Kasumi-1 (cell line): ENCODE measurements at places on chromosomes 13 and 19.

- no peak for DNase-seq
These were observed 211.5 kb downstream of the LMO7 start for GRCh38 chr13:75847588-75847987.

DNA sequence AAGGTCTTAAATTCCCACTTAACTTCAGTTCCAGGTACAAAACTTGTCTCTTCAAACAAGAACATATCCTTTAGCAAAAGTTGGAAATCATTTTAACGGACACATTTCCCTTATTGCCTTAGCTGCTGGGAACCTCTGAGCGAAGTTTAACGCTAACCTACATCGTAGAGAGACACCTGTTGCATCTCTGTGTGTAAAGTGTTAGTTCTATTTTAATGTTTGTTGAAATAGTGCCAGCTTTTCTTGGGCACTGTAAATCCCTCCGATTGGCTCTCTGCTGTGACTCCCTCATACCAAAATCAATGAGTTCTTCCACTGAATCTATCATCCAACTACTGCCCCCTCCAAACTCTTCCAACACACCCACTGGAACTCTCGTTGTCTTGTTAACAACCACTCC is 2.3 kb upstream of the HIF3A start:
- no peak for DNase-seq

GRCh38 chr19:6610934-6611852 is 20.2 kb upstream of the CD70 start:
- DNase-seq, result no peak

- DNase-seq, result no peak
These were observed 8.7 kb upstream of the GGACT start for GRCh38 chr13:100597253-100597652.

- DNase-seq, result no peak
These were observed 24.1 kb upstream of the PTPRS start for GRCh38 chr19:5364674-5365073.

- no peak for DNase-seq
These were observed 24.7 kb upstream of the EIF3G start for GRCh38 chr19:10144361-10144760.

DNA sequence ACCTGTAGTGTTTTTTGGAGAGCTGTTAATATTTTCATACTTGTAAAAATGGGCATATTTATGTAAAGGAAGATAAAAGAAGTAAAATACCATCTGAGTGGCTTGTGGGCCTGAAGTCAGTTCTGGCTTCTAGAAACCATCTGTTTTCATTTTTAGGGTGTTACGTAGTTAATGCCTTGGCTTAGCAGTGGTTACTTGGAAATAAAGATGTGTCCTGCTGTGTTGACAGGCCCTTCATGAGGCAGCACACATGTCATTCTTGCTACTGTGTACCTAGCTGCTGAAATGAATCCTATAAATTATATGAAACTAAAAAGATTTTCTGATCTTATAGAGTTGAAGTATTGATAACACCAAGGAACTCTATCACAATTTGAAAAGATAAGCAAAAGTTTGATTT is 16.0 kb downstream of the ILF3 start:
- DNase-seq, result no peak

- DNase-seq, result no peak
These were observed 15.4 kb downstream of the FARP1 start for GRCh38 chr13:98158172-98158899.

DNA sequence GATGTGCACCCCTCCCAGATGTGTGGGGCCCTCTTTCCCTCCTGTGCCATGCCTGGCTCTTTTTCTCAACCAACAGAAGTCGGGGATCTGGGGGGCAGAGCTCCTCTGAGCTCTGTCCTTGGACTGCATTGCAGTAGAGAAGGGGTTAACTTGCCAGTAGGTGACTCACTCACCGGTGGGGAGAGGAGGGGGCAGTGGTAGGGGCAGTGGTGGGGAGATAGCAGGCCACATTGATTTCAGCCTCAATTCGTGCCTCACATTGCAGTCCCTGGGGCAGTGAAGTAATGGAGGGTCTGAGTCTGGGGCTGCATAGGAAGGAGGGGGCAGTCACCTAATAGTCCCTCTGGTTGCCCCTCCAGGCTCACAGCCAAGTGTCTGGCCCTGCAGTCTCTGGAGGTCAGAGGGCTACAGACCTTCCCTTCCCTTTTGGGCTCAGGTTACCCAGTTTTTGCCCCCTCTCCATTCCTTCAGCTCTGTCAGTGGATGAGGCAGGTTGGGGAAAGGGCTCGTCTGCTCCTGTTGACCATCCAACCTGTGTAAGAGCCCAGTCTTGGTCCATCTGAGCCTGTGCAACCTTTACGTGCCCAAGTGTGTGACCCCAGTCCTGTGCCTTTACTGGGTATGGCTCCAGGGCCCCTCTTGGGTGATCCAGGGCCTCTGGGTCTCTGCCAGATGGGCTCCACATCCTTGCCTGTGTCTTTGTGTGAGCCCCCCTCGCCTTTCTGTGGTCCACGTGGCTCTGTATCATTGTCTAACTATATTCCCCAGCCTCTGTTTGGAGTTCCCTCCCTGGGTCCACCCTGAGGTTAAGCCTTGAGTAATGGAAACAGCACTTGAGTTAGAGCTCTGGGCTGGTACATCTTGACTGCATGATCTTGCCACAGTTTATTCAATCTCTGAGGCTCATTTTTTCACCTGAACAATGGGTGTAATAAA is 13.0 kb downstream of the CIC start:
- no peak for DNase-seq

- no peak for DNase-seq
These were observed 40.8 kb upstream of the CEACAM21 start for GRCh38 chr19:41535029-41535622.

GRCh38 chr19:51263808-51264207 is 12.9 kb downstream of the SIGLECL1 start:
- no peak for DNase-seq

GRCh38 chr19:32287811-32288227 is 57.6 kb upstream of the ZNF507 start:
- DNase-seq, result no peak

DNA sequence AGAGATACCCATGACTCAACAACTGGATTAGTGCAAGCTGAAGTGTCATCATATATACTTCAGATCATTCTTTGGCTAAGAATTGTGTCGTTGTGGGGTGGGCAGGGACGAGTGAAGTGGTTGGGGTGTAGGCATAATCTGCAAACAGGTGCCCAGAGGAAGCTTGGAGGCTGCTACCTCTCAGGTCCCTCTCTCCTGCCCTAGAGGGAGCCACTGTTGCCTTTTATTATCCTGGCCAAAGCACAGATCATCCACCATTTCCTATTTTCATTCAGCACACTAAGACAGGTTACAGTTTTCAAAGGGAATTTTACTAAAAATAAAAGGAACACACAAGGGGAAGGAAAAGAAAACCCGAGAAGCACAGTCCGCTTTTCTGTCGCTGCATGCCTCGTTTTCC is 126.6 kb downstream of the HS6ST3 start:
- DNase-seq, result no peak

DNA sequence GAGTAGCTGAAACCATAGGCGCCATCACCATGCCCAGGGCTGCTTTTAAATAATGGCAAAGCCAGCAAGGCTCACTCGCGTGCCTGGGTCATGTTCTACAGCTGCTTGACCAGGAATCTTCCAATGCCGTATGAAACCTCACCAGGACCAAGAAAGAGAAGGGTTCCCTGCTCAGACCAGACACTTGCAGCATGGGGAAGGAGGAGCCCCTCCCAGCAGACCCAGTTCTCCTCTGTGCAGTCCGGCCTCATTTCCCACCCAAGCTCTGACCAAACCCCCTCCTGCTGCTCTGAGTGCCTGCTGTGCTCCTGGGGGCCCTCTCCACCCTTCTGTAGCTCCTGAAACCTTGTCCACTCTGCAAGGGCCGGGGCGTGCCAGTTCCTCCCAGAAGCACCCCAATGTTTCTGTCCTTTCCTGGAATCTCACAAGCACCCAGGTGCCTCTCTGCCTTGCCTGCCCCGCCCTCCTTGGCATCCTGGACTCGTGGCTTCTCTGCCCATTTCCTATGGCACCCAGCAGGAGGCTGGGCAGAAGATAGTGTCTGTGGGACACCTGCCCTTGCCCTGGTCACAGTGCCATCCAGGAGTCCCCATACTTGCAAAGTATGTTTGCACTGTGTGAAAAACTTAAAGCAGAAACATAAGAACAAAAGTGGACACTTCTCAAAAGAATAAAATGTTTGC is 6.8 kb upstream of the SLC7A9 start:
- no peak for DNase-seq

GRCh38 chr13:35356572-35356971 is 119.9 kb downstream of the MAB21L1 start:
- peak; percentile 78 for DNase-seq

GRCh38 chr13:31167490-31167889 is 5.8 kb upstream of the HSPH1 start:
- DNase-seq, result no peak

- DNase-seq, result no peak
These were observed 6.4 kb upstream of the DNMT1 start for GRCh38 chr19:10201176-10201575.

DNA sequence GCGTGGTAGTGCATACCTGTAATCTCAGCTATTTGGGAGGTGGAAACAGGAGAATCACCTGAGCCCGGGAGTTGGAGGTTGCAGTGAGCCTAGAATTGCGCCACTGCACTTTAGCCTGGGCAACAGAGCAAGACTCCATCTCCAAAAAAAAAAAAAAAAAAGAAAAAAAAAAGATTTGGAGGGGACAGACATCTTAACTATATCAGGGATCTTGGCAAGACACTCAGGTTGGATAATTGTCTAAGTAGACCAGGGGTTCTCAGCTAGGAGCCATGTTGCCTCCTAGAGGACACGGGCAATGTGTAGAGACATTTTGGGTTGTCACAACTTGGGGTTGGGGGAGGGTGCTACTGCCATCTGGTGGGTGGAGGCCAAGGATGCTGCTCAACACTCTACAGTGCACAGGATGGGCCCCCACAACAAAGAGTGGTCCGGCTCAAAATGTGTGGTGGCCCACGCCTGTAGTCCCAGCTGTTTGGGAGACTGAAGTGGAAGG is 1.9 kb upstream of the ZNF580 start:
- peak; percentile 84 for DNase-seq

- DNase-seq, result no peak
These were observed 51.8 kb downstream of the TM9SF2 start for GRCh38 chr13:99553033-99553432.
